T-helper 1 cell (primary cell): ENCODE measurements at places on chromosomes 6 and 20.

DNA sequence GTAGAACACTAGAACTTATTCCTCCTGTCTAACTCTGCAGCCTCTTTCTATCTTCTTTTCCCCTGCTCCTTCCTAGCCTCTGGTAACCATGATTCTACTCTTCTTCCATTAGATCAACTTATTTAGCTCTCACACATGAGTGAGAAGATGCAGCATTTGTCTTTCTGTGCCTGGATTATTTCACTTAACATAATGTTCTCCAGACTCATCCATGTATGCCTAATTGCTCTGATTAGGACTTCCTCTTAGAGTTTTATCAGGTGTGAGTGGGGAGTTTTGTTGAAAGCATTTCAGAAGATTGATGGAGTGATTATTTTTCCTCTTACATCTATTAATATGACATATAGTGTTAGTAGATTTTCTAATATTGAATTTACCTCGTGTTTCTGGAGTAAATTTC lies 140.4 kb downstream of the CDKAL1 start:
- DNase-seq = no peak

- no peak for DNase-seq
These were observed 32.5 kb downstream of the SYNDIG1 start for GRCh38 chr20:24501764-24502556.

- no peak for DNase-seq
These were observed 393.8 kb downstream of the SMOC2 start for GRCh38 chr6:168834801-168835200.

DNA sequence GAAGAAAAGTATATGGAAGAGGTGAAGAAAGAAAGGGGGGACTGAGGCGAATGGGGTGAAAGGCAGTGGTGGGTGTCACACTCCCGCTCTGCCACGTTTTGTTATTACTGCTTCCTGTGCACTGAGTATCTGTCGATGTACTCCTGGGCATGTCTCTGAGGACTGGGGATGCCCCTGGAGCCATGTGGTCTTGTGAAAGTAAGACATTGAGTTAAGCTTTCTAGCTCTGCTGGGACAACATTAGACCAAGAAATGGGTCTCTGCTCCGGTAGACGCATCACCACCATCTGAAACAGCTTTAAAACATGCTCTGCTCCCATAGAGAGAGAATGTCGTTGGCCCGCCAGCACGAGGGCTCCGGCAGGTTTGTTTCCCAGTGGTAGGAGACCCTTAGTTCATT lies 40.0 kb downstream of the IRF4 start:
- peak; percentile 39 for DNase-seq

DNA sequence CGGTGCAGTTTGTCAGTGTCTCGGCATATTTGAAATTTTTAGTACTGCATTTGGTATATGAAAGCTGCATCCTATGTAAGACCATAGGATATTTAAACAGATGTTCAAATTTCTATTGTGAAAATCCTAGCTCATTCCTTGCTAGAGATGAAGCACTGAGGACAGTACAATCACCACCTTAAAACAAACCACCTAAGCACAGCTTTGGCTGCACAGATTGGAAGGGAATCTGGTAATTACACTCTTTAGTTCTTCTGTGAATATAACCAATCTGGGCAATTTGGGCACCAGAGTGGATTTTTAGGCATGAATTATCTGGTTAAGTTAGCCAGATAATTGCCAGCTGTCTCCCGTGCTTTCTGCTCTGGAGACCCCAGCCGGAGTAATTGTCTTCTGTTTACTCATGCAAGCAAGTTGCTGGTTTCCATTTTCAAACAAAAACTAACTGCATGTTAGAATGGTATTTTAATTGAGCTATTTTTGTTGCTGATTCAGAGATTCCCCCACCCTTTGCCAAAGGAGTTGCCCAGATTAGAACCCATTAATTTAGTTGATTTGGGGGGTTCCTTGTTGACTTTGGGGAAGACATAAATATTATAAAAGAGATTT lies 36.9 kb downstream of the E2F3 start:
- DNase-seq = no peak

DNA sequence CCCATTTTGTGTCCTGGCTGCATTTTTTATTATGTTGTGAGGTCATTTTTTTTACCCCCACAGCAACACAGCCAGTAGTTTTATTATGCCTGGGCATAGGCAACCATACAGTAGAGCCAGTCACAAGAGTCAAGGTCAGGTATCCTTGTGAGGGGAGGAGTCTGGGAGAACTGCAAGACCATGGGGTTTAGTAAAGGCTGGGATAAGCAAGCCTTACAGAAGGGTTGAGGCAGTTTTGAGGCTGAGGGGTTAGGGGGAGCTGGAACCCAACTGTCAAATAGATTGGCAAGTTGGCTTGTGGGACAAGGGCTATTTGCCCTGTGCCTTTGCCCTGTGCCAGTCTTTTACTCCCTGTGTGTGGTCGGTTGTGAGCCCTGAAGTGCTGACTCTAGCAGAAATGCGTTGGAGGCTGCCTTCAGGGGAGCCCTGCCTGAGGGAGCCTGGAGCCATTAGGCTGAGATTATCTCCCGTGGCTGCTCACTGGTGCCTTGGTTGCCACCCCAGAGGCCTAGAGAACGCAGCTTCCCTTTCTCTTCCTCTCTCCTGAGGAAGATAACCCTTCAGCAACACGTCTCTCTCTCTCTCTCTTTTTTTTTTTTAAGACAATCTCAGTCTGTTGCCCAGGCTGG lies 31.1 kb downstream of the RALY start:
- DNase-seq = no peak

- no peak for DNase-seq
These were observed 126.7 kb downstream of the UNC5CL start for GRCh38 chr6:40912158-40912946.

GRCh38 chr6:155417454-155417853 lies 38.2 kb downstream of the NOX3 start:
- DNase-seq = no peak

DNA sequence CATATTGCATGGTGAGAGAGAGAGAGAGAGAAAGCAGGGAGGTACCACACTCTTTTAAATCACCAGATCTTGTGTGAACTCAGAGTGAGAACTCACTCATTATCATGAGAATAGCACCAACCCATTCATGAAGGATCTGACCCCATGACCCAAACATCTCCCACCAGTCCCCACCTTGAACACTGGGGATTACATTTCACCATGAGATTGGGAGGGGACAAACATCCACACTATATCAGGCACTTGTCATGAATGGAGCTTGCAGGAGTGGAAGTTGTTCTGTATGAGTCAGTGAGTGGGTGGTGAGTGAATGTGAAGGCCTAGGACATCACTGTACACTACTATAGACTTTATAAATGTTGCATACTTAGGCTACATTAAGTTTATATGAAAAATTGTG lies 47.7 kb upstream of the RNF182 start:
- no peak for DNase-seq

GRCh38 chr6:132887204-132887603 lies 72.8 kb downstream of the RPS12 start:
- no peak for DNase-seq

DNA sequence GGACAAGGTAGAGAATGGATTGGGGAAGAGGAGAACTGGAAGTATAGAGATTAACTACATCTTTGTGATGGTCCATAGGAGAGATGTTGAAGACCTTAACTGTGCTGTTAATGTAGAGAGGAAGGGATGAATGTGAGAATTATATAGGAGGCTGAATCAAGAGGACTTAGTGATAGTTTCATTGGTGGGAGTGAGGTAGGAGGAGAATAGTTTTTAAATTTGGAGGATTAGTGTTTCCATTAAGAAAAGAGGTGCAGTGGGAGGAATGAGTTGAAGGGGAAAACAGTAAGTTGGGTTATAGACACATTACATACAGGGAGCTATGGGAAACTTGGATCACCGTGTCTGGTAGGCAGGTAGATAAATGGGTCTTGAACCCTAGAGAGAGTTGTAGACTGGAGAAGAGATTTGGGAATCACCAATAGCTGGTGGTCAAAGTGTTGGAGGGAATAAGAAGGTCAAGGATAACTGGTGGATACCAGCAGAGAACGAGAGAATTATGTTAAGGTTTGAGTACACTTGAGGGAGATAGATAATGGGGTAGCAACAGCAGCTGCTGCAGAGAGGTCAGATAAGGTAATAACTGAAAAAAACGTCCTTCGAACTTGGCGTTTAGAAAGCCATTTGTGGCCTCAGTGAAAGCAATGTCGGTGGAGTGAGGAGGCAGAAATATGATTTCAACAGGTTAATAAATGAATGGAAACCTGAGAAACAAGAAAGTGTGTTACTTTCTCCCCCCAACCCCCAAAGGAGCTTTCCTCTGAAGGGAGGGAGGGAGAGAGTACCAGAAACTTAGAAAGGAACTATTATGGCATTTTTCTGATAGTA lies 3.1 kb downstream of the C6orf89 start:
- DNase-seq = no peak

- DNase-seq = no peak
These were observed 64.3 kb downstream of the ANKS1A start for GRCh38 chr6:34953061-34954025.

DNA sequence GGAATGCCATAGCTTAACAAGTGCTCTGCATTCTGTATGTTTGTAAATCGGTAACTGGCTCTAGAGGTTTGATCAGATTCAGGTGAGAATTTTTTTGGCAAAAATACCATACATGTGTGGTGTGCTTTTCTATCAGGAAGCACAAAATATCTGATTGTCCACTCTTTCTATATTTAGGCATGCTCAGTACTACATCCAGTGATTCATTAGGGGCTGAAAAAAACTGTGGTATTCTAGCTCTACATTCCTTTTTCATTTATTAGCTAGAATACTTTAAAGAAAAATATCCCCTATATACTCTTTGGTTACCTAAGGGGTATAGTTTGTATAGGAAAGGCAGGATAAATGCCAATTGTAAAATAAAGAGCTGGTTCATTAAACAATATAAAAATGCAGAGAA lies 10.6 kb upstream of the ELOVL2 start:
- no peak for DNase-seq

- no peak for DNase-seq
These were observed 370.3 kb downstream of the CD109 start for GRCh38 chr6:74066168-74066871.

DNA sequence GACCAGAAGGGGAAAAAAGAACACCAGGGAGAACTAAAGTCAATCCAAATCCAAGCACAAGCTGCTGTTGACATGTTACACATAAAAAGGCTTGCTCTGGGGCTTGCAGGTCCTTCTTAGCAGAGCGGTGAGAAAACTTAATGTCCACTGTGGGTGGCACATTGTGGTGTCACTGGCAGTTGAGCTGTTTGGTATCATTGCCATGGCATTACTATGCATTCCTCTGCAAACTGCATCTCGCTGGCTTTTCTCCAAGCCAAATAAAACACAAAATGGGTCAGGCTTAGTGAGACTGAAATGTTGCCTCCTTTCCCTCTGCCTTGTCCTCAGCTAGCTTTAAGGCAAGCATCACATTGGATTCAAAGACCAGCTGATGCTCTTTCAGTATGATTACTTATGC lies 40.9 kb downstream of the LY86 start:
- DNase-seq = no peak

DNA sequence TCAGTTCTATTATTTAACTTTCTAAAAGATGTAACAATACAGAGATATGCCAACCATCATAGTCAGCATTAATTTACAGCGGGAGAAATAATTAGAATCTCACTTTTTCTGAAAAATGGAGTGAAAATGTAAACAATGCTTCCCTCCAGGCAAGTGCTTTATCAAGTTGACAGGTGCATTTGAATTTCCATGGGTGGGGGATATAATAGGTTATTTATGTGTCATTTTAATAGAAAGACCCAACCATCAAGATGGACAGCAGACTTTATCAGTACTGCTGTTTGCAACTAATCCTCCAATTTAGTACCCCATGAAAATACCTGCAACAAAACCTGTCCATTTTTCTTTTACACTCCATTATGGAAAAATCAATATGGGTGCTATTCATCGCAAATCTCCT lies 780.1 kb downstream of the TFAP2A start:
- no peak for DNase-seq

DNA sequence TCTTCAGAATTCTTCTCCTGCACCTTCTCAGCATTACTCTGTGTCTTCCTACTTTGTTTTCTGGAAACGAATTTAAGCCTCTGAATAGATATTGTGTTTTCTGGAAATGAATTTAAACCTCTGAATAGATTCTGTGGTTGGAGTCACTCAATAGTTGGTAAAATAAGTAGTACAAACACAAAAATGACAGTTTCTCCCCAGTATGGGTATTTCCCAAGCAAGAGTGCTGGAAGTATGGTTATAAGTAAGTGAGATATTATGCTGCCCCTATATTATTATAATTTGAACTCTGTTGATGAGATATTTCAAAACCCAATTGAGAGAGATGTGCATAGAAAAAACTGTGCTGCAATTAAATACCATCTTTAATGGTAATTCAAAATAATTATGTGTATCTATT lies 94.9 kb downstream of the TINAG start:
- DNase-seq = no peak

- DNase-seq = no peak
These were observed 68.5 kb upstream of the ZNF184 start for GRCh38 chr6:27541212-27541932.

GRCh38 chr20:61761453-61762166 lies 304.1 kb downstream of the TAF4 start:
- no peak for DNase-seq

DNA sequence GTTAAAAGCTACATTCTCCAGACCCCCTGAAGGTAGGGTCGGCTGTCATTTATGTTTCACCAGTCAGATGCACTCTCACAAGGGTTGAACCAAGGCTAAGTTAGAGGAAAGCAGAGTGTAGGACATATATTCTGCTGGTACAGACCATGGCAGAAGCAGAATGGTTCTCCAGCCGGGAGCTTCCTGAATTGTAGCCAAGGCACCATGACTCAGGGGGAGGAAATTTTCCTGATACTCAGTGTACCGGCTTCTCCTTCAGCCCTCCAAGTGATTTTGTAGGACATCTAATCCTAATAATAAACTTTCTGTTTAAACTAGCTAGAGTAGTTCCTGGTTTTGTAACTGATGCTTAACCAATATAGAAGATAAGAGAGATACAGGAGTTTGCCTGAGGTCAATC lies 14.2 kb upstream of the SLPI start:
- no peak for DNase-seq

- no peak for DNase-seq
These were observed 169.8 kb downstream of the BACH2 start for GRCh38 chr6:90126839-90127238.

DNA sequence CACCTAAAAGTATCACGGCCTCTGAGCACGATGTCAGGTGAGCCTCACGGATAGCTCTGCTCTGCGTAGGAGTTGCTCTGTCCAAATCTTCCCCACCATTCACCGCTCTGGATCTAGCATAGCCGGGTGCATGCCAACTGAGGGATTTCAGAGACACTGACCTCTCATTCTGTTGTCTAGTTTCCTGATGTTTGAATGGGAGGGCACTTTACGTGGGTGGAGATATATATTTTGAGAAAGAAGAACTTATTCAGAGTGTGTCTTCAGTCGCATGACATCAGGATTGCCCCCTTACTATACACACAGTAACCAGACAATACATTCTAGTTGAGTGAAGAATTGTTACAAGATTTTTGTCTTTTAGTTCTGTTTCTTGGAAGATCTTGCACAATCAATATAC lies 96.5 kb upstream of the CITED2 start:
- DNase-seq = no peak

DNA sequence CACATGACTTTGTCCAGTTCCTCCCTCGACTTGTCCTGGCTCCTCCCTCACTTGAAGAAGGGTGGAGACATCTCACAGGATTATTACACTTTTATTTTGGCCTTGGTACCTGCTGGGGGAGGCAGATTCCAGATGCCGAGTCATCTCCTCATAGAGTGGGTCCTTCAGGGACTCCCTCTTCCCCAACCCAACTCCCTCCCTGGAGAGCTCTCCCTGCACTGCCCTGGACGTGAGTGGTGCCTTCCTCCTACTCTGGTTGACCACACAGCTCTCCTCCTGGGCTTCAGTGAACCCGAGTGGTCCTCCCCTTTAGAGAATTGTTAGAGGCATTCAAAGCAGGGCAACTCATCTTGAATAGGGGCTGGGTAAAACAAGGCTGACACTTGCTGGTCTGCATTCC lies 40.9 kb upstream of the MC3R start:
- no peak for DNase-seq
